GM18507 (cell line): ENCODE measurements at places on chromosomes 2 and 18.

DNA sequence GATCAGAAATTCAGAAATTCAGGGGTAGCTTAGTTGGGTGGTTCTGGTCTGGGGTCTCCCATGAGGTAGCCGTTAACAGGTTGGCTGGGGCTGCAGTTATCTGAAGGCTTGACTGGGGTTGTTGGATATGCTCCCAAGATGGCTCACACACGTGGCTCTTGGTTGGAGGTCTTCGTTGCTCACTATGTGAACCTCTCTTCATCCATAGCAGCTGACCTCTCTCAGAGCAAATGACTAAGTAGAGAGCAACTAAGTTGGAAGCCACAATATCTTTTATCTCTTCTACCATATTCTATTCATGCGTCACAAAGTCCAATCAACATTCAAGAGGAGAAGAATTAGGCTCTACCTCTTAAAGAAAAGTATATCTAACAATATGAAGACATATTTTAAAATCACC, 38.7 kb upstream of the SERTAD2 start:
- no peak for DNase-seq

DNA sequence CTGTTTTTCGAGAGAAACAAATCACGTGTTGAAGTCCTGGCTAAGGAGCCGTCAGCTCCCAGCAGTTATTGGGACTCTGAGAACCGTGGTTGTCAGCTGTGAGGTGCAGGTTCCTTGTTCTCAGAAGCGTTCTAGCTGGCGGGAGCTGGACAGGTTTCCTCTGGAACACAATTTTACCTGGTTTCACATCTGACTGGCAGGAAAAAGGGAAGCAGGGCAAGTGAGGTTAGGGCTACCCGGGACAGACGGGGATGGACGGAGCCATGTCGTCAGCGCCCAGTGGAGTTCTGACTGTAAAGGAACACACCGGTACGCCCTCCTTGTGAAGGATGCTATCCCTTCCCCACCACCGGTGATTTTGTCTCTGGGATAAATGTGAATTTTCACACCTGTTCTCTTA, 26.1 kb downstream of the ITGB1BP1 start:
- DNase-seq: no peak

- DNase-seq: no peak
Observed at GRCh38 chr2:133822517-133823225, 254.4 kb upstream of the NCKAP5 start.

GRCh38 chr2:96895032-96895745, 25.3 kb upstream of the SEMA4C start:
- DNase-seq: no peak

DNA sequence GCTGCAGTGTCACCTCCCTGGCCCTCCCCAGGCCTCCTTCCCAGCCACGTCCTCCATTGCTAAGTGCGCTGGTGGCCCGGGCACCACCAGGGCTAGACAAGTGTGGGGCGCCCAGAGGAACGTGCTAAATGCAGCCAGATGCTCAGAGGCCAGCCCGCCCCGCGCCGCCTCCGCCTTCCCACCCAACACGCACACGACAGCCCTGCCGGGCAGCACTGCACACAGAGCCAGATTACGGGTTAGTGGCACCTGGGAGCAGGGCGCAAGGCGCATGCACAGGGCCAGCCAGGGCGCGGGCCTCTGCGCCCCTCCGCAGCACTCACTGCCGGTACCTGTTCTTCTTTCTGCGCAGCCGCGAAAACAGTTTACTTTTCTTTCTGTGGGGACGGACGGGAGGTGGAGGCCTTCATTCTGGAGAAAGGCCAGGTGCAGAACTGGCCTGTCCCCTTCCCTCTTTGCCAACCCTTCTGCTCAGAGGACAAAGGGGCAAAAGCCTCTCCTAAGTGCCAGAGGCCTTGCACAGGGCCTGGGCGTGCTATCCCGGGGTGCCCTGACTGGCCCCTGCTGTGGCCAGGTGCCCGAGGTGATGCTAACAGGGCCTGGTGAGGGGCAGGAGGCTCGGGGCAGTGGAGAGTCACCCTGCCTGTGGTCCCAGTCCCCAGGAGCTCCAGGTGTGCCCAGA, 46.5 kb downstream of the BIN1 start:
- no peak for DNase-seq
